Calu3 (cell line): ENCODE measurements at places on chromosomes 6 and 20. TPM values are rescaled to one million over a fixed set of nuclear protein-coding genes. Genes with fewer than 3 reads are reported as not detected.

Gene SRF
- total RNA-seq, result 43.4 and 48.0 TPM in 2 replicates

Gene MCCD1
- total RNA-seq, result not detected in 2 replicates

GRCh38 chr20:48012401-48012974 lies 227.2 kb upstream of the SULF2 start:
- no peak overlapping the region for H3K4me3 ChIP-seq
- peak; percentile 54 for DNase-seq
- H3K36me3 ChIP-seq, result no peaks in the 10 kb centered on the region
- H3K27me3 ChIP-seq, result peaks cover 10% of the 10 kb centered on the region
- H3K4me1 ChIP-seq, result peaks cover 9% of the 10 kb centered on the region
- no peak overlapping the region for H3K27ac ChIP-seq

DNA sequence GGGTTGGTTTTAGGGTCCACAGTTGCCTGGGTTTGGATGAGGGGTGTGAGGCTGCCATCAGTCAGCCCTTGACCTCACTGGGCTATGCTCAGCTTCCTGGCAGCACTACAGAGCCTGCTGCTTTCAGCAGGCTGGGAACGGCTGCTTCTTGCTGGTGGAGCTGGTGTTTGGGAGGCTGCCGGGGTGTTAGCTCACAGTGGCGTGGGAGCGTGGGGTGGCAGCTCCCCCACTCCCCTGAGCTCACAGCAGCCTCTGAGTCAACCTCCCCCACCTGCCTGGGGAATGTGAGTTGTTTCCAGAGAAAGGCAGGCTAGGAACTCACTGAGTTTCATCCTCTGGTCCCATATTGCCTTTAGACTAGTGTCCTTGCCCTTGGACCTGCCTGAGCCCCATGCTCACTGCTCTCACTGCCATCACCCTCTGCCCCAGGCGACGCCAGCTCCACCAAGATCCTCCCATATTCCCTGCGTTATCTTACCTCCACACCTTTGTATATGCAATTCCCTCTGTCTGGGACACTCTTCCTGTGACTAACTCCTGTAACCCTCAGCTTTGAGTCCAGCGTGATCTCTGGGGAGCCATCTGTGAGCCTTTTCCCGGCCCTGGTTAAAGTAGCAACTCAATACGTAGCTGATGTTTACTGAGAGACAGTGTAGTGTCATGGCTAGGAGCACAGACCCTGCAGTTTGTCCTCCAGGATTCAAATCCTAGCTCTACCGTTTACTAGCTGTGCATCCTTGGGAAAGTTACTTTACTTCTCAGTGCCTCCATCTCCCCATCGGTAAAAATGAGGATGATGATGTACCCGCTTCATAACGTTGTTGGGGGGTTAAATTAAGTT lies 34.8 kb downstream of the PPP1R16B start:
- H3K4me3 ChIP-seq, result no peak overlapping the region
- H3K36me3 ChIP-seq, result no peaks in the 10 kb centered on the region
- H3K27me3 ChIP-seq, result peaks cover 34% of the 10 kb centered on the region
- H3K27ac ChIP-seq, result no peak overlapping the region

GRCh38 chr20:41714030-41714429 lies 95.9 kb upstream of the CHD6 start:
- no peaks in the 10 kb centered on the region for H3K36me3 ChIP-seq
- H3K27ac ChIP-seq, result no peak overlapping the region
- H3K27me3 ChIP-seq, result peaks cover 71% of the 10 kb centered on the region
- no peak overlapping the region for H3K4me3 ChIP-seq
- no peak for DNase-seq

DNA sequence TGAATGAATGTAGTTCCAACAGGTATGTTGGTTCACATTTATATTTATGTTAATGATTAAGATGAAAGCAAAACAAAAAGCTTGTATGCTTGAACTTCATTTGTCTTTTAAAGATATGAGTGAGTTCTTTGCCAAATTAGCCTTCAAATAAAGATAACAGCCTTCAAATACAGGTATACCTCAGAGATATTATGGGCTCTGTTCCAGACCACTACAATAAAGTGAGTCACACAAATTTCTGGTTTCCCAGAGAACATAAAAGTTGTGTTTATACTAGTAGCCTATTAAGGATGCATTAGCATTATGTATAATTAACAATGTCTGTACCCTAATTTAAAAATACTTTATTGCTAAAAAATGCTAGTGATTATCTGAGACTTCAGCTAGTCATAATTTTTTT lies 245.3 kb upstream of the MAN1A1 start:
- peak; percentile 4 for DNase-seq
- H3K27me3 ChIP-seq, result peaks cover 19% of the 10 kb centered on the region
- no peaks in the 10 kb centered on the region for H3K4me1 ChIP-seq

DNA sequence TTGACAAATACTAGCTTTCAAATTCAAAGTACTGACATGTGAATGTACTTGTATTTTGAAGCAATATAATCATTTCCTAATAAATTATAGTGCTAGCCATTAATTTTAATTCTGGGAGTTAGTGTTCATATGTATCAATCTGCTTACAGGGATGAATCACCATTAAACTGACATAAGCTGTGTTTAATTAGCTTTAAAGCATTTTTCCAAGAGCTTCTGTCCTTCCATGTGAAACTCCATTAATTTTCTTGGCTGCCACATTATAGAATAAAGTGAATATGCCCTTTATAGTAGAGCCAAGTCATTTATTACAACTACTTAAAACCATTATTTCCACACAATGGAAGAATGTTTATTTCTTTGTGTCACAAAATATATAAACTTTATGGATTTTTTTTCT lies 150.8 kb downstream of the COL21A1 start:
- no peak for DNase-seq
- H3K27ac ChIP-seq, result no peak overlapping the region
- H3K27me3 ChIP-seq, result no peaks in the 10 kb centered on the region
- H3K4me1 ChIP-seq, result peaks cover 27% of the 10 kb centered on the region
- no peak overlapping the region for H3K4me3 ChIP-seq
